ENCODE measurements at places on chromosomes 5 and 9.

GRCh38 chr5:178237431-178238312, 5.1 kb upstream of the PHYKPL start:
- DNase-seq, result no peak

GRCh38 chr9:32424616-32425015, 40.2 kb downstream of the ACO1 start:
- no peak for DNase-seq

DNA sequence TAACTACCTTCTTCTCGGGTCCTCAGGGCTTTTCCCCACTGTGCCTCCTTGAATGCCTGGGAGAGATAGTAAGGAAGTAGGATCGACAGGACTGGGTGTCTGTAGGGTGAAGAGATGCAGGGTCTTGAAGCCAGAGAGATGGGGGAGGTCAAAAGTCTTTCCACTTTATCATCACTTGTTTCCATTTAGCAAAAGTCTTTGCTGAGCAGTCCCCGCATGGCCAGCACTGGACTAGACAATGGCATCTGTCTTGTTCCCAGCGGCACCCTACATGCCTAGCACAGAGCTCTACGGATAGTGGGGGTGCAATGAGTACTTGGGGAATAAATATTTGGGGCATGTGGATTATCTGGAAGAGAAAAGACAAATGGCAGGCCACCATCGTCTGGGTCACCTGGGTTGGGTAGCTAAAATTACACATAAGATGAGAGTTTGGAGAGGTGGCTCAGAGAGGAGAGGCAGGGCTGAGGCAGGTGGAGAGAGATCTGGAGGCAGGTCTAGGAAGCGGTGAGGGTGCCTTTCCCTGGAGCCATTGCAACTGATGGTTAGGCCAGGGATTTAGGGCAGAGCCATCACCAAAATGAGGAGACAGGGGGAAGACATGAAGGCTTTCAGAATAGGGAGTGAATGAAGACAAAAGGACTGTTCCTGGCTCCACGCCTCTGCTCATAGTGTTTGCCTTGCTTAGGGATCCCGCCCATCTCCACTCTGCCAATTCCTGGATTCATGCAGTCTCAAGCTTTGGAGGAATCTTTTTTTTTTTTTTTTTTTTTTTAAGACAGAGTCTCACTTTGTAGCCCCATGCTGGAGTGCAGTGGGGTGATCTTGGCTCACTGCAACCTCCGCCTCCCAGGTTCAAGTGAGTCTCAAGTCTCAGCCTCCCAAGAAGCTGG, 250.8 kb upstream of the KLF4 start:
- no peak for DNase-seq

GRCh38 chr9:83935276-83935935, 14.2 kb upstream of the KIF27 start:
- no peak for DNase-seq

- DNase-seq, result no peak
Measured at GRCh38 chr5:68834491-68834981, 259.3 kb upstream of the SLC30A5 start.

GRCh38 chr5:128350705-128351104, 187.3 kb downstream of the FBN2 start:
- DNase-seq, result no peak

- peak; percentile 51 for DNase-seq
Measured at GRCh38 chr9:38423973-38424843, at the start of gene IGFBPL1. Gene IGFBPL1 (minus strand): TSS chr9:38424454. CDS start chr9:38424424, 30 bp downstream.

GRCh38 chr9:133134388-133135145, 13.5 kb upstream of the RALGDS start:
- DNase-seq, result no peak

GRCh38 chr5:25029004-25029403, 384.2 kb upstream of the CDH10 start:
- no peak for DNase-seq
